ENCODE measurements at places on chromosomes 4 and X.

DNA sequence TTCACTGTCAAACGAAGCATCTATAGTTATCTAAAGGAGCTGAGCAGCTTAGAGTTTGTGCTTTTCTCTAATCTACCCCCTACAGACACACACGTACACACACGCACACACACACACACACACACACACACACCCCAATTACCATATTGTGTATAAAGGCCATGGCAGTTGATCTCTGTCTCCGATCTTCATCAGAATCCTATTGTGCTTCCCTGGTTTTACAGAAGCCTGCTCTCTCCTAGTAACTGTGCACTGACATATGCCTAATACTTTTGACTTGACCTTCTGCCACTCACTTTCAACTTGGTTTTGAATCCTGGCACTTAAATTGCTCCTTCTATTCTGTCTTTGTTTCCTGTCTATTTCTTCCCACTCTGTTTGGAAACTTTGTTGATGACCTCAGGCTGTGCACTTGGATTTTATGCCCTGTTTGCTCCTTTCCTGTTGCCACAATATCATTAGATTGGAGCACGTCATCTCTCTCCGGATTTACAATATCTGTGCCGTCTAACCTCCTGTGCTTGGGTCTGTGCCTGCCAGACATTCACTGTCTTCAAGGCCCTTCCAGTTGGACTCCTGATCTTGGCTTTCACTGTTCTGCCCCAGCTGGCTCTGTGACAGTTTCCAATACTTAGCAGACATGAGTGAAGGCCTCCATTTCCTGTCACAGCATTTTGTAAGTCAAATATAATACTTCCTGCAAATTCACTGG, 928.1 kb downstream of the FAT4 start:
- H3K4me3 ChIP-seq, result no peak overlapping the region
- no peaks in the 10 kb centered on the region for H3K4me1 ChIP-seq
- no peak for DNase-seq
- H3K27me3 ChIP-seq, result no peaks in the 10 kb centered on the region
- no peaks in the 10 kb centered on the region for H3K36me3 ChIP-seq

DNA sequence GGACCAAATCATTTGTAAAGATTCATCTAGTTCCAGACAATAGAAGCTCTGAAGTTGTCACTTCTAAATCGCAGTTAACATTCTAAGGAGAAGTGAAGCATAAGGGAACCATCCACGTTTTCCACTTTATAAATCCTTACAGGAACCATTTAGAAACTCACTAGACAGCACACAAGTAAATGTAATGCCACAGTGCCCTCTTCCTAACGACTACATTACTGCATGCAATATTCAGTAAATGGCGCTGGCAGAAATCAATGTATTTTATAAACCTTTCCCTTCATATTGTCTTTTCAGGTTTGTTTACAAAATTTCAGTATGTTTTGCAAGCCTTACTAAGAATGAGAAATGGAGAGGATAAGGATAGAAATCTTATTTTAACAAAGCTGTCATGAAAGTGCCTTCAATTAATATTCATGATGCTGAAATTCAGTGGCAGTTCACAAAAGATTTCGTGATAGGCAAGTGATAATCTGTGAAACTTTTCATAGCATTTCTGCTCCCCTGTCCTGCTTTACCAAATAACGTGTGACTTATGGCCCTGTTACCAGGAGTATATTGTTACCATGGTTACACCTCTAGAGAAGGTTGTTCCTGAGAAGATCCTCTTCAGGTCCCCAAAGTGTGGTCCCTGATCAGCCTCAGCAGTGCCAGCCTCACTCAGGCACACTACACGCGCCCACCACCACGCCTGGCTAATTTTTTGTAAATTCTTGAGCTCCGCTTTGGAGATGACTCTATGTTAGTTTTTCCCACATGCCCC, 54.2 kb downstream of the TMA16 start:
- peaks cover 3% of the 10 kb centered on the region for H3K4me1 ChIP-seq
- H3K27me3 ChIP-seq, result no peaks in the 10 kb centered on the region
- H3K27ac ChIP-seq, result no peak overlapping the region
- DNase-seq, result no peak

DNA sequence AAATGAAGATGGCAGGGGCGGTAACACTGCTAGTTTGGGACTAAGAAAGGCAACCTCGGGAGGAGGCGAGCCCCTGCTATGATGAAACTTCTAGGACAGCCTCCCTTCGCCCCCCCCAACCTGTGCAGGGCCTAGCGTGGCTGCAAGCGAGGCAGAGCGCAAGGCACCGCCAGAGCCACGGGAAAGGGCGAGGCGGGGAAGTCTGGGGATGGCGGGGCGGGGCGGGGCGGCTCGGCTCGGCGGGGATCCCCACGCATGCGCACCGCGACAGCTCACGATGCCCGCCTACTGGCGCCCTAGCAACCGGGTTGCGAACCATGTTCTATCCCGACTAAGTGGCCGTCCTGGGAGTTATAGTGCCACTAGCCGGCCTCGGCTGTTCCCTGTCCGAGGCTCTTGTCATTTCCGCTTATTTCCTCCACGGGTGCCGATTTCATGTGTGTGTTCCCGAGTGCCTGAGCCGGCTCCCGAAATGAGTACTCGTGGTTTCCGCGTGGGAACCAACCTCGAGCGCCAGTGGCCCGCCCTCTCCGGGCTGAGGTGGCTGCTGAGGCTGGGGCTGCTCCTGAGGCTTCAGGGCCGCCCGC, 28.7 kb upstream of the RBMX start:
- peaks cover 13% of the 10 kb centered on the region for H3K4me1 ChIP-seq
- no peaks in the 10 kb centered on the region for H3K27me3 ChIP-seq
- H3K27ac ChIP-seq, result peak overlapping the region; percentile 92
- DNase-seq, result peak; percentile 57
- peaks cover 3% of the 10 kb centered on the region for H3K36me3 ChIP-seq
- H3K4me3 ChIP-seq, result peak overlapping the region; percentile 96

DNA sequence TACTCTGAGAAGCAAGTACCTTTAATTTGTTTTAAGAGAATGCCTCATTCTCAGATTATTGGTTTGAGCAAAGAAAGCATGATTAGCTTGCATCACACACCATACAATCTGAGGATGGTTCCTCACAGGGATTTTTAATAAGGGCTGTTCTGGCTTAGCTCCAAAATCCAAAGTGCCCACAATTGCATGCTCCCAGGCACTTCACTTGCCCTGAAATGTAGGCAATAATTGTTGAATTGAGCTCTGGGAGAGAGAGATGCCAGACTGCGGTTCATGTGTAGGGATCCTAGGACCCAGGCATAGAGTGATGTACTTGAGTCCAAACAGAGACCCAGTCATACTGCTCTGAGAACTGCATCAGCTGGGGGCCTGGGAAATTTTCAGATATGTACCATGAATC, 358.4 kb upstream of the CXorf51B start:
- H3K27me3 ChIP-seq, result no peaks in the 10 kb centered on the region
- no peak overlapping the region for H3K27ac ChIP-seq
- no peak overlapping the region for H3K4me3 ChIP-seq
- no peaks in the 10 kb centered on the region for H3K36me3 ChIP-seq
- H3K4me1 ChIP-seq, result no peaks in the 10 kb centered on the region

DNA sequence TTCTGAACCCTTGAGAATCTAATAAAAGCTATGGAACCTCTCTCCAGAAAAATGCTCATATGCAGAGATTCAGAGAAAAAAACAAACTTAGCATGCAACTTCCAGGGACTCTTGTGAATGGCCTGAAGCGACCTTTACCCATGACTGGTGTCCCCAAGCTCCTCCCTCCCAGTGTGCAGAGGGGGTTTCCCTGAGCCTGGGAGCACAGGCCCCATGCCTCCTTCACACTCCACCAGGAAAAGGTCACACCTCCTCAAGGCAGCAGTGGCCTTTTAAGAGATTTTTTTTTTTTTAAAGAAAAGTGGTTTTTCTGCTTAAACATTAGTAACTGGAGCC, 13.3 kb upstream of the UBA6 start:
- H3K4me3 ChIP-seq, result no peak overlapping the region
- H3K4me1 ChIP-seq, result peaks cover 7% of the 10 kb centered on the region
- DNase-seq, result no peak
- H3K36me3 ChIP-seq, result peaks cover 4% of the 10 kb centered on the region

DNA sequence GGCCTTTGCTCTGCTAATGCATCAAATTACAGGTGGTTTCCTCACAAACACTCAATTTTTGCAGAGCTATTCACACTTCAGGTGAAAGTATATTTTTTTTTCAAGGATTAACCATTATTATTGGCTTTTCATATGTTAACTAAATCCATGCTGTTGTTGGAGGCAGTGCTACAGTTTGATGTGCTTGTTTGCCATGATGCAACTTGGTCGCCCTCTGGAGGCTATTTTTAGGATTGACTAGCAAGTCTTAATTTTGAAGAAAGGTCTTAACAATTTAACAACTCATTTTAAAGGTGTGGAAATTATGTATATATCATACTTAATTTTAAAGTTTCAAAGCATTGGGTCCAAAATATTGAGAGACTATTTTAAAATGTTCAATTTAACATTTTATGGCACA, 168.8 kb upstream of the FAM47A start:
- H3K4me3 ChIP-seq, result no peak overlapping the region
- H3K27me3 ChIP-seq, result no peaks in the 10 kb centered on the region
- H3K4me1 ChIP-seq, result no peaks in the 10 kb centered on the region
- H3K36me3 ChIP-seq, result no peaks in the 10 kb centered on the region
- DNase-seq, result no peak
- no peak overlapping the region for H3K27ac ChIP-seq

DNA sequence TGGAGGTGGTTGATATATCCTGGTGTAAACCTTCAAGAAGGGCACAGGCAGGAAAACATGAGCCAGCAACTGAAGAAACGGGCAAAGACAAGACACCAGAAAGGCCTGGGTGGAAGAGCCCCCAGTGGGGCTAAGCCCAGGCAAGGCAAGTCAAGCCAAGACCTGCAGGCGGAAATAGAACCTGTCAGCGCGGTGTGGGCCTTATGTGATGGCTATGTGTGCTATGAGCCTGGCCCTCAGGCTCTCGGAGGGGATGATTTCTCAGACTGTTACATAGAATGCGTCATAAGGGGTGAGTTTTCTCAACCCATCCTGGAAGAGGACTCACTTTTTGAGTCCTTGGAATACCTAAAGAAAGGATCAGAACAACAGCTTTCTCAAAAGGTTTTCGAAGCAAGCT, 7.2 kb downstream of the ZFP42 start:
- no peaks in the 10 kb centered on the region for H3K36me3 ChIP-seq
- H3K4me1 ChIP-seq, result no peaks in the 10 kb centered on the region
- no peaks in the 10 kb centered on the region for H3K27me3 ChIP-seq
- no peak overlapping the region for H3K27ac ChIP-seq
- no peak overlapping the region for H3K4me3 ChIP-seq
- DNase-seq, result no peak

- no peak for DNase-seq
- no peaks in the 10 kb centered on the region for H3K27me3 ChIP-seq
- peaks cover 6% of the 10 kb centered on the region for H3K36me3 ChIP-seq
- H3K4me3 ChIP-seq, result no peak overlapping the region
- peak overlapping the region; percentile 57 for H3K27ac ChIP-seq
- peaks cover 46% of the 10 kb centered on the region for H3K4me1 ChIP-seq
Observed at GRCh38 chr4:26871611-26872010, 11.0 kb downstream of the STIM2 start.

- H3K27me3 ChIP-seq, result no peaks in the 10 kb centered on the region
- H3K4me1 ChIP-seq, result peaks cover 46% of the 10 kb centered on the region
- H3K4me3 ChIP-seq, result no peak overlapping the region
- peaks cover 10% of the 10 kb centered on the region for H3K36me3 ChIP-seq
Observed at GRCh38 chr4:102554482-102554881, 53.3 kb downstream of the NFKB1 start.

GRCh38 chr4:1283711-1284110, 6.0 kb upstream of the MAEA start:
- H3K27ac ChIP-seq, result no peak overlapping the region
- DNase-seq, result no peak
- H3K27me3 ChIP-seq, result peaks cover 5% of the 10 kb centered on the region
- no peak overlapping the region for H3K4me3 ChIP-seq
- H3K36me3 ChIP-seq, result no peaks in the 10 kb centered on the region

- peaks cover 2% of the 10 kb centered on the region for H3K4me1 ChIP-seq
- no peak for DNase-seq
- H3K27me3 ChIP-seq, result peaks cover 5% of the 10 kb centered on the region
- no peaks in the 10 kb centered on the region for H3K36me3 ChIP-seq
- H3K4me3 ChIP-seq, result no peak overlapping the region
Observed at GRCh38 chr4:38905652-38906385, 38.2 kb downstream of the FAM114A1 start.

DNA sequence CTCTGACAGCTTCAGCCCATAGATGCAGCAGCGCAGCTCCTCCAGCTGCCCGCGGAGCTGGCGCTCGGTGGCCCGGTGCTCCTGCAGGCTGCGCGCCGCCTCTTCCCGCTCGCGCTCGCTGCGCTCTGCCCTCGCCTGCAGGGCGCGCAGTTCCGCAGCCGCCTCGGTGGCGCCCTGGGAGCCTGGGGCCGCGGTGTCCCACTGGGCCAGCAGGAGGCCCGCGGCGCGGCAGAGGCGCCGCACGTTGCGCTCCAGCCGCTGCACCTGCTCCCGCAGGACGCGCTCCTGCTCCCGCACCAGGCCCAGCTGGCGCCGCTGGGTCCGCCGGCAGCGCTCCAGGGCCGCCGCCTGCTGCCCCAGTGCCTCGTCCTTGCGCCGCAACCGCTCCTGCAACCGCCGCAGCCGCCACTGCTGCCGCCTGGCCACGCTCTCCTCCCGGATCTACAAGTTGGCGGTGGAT, 10.1 kb downstream of the C4orf50 start:
- H3K36me3 ChIP-seq, result peaks cover 9% of the 10 kb centered on the region
- peaks cover 4% of the 10 kb centered on the region for H3K4me1 ChIP-seq

DNA sequence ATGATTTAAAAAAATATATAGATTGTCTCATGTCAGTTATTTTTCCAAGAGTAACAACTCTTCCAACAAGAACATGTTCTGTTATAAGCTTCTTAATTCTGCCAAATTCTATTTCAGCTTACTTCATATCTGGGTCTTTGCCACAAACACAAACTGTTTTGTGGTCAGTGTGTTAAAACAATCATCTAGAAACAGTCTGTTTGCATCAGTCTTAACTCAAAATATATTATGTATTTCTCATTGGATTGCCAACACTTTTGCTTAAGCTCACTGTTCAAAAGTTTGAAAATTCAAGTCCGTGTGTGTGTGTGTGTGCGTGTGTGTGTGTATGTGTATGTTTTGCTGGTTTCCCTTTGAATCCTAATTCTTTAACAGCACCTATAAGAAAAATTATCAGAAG, 752.3 kb upstream of the NDST4 start:
- H3K27ac ChIP-seq, result no peak overlapping the region
- H3K27me3 ChIP-seq, result no peaks in the 10 kb centered on the region
- H3K4me3 ChIP-seq, result no peak overlapping the region

DNA sequence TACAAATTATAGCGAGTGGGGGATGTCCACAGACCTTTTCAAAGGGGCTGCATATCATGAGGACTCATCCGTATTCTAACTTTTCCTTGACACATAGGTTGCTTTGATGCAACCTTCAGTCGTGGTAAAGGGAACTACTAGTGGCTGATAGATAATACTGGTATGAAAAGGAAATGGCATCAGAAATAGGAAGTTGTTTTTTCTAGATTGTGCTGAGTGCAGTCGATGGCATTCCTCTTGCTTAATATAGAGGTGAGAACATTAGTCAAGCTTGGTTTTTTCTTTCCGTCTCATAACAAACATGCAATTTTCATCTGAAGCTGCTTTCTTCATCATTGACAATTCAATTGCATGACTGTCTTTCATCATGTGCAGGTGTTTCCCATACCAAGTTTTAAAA, 16.6 kb downstream of the ENPEP start:
- no peak for DNase-seq
- H3K36me3 ChIP-seq, result no peaks in the 10 kb centered on the region
- H3K4me1 ChIP-seq, result no peaks in the 10 kb centered on the region
- H3K27me3 ChIP-seq, result peaks cover 24% of the 10 kb centered on the region
- H3K27ac ChIP-seq, result no peak overlapping the region

All from T-helper 17 cell (primary cell).